SW 1271 (cell line): ENCODE measurements at places on chromosomes 6 and 20.

- no peak for DNase-seq
Observed at GRCh38 chr6:14423955-14424354, 306.4 kb downstream of the CD83 start.

DNA sequence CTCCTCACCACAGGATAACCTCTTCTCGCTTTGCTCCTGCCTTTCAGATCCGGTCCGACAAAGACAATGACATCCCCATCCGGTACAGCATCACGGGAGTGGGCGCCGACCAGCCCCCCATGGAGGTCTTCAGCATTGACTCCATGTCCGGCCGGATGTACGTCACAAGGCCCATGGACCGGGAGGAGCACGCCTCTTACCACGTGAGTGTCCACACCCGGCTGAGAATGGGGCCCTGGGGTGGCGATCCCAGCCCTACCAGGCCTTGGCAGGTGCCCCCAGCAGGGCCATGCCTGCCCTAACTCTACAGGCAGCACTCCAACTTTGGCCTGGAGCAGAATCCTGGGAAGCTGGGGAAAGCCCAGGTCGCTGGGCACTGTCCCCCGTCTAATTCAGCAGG lies 221.1 kb downstream of the TAF4 start:
- DNase-seq: no peak

GRCh38 chr20:21511850-21512633 lies 1.8 kb downstream of the NKX2-2 start:
- DNase-seq: no peak

DNA sequence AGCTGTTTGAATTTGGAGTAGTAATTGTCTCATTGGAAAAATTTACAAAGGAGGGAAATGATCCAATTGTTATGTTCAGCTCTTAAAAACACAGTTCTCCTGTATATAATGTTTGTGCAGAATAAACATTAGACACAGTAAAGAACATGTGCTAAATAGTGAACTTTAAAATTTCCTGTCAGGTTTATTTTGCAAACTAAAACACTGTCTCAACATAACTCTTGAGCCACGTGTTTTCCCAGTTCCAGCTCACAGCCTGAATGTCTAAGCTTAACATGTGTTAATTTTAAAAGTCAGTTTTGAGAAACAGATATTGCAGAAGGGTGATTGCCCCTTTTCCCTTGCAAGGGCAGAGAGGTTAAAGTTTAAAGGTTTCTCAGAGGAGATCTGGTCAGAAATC lies 20.6 kb downstream of the EPHA7 start:
- DNase-seq: no peak

DNA sequence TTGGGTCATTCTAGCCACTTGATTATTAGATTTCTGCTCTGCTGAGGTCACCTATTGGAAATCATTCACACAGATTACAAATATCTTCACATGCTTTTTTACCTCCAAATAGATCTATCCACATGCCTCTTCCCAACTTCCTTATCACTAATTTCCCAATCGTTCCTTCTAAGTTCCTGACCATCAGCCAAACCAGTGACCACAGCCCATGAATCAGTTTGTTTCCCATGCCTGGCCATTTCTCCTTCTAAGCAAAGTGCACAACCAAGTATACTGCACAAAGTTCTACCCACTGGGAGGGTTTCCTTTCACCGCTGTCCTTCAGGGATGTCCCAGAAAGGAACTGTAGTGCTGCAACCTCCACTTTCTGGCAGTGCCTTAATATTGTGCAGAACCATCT lies 140.5 kb upstream of the SYNDIG1 start:
- DNase-seq: no peak

- peak; percentile 7 for DNase-seq
Observed at GRCh38 chr6:99745651-99746050, 139.0 kb downstream of the PRDM13 start.

- no peak for DNase-seq
Observed at GRCh38 chr6:14212020-14212419, 94.4 kb downstream of the CD83 start.
